A549 (cell line): ENCODE measurements at places on chromosomes 5 and 9.

DNA sequence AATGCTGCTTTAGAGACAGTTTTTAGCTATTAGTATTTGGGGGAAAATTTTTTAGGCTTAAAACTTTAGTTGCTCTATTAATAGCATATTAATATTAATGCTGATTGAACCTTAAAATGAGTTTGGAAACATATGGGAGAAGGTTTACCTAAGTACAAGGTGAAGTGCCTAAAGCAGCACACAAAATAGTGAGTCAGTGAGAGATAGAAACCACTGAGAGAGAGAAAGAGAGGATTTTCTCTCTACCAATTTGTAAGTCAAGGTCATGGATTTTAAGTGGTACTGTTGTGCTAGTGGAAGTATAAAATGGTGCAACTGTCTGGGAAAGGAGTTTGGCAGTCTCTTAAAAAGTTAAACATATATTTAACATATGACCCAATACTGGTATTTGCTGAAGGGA is 64.9 kb downstream of the MARCHF3 start:
- DNase-seq, result no peak

- no peak for DNase-seq
These were observed 14.6 kb downstream of the C5orf58 start for GRCh38 chr5:170247363-170247762.

DNA sequence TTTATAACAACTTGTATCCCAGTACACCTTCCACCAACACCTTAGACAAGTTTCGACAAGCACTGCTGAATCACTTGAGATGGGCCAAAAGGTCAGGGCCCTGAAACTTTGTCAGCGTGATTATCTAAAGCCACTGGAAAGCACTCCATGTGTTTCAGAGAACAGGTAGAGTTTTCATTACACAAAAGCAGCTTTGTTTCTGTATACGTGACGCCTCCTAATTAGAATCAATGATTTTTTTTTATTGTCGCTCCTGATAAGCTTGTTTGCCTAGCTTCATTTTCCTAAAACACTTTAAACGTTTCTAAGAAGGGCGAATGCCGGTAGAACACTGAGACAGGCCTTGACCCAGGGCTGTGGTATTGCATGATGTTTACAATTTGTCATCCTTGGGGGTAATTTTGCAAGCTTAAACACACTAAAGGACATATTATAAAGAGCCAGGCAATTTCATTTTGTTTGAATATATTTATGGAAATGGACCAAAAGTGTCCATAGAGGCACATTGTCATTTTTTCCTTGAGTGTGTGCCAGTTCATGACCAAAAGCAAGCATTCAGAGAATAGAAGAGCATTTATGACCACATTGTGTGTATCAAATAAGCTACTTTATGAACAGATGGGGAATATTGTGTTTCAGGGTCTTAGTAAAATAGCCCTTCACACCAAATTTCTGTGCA is 193.6 kb downstream of the GLIS3 start:
- DNase-seq, result no peak

- no peak for DNase-seq
These were observed 10.4 kb upstream of the SLC30A5 start for GRCh38 chr5:69083412-69083811.

DNA sequence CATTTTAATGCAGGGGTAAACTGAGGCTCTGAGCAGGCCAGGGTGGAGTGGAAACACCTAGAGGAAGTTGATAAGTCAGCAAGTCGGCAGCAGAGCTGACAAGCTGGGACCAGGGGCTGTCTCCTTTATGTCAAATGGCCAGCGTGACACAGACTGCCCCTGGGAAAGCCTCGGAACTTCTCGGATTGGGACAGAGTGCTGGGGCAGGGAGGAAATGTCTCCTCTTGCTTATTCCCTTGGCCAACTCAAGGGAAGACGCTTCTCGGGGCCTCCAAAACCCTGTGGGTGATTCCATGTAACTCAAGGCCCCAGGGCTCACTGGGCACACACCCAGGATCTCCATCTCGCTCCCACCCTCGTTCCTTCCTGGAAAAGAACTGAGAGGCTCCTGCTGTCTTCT is 25.4 kb upstream of the ANXA6 start:
- DNase-seq, result no peak

- no peak for DNase-seq
These were observed 297.9 kb upstream of the EDIL3 start for GRCh38 chr5:84682531-84682930.

DNA sequence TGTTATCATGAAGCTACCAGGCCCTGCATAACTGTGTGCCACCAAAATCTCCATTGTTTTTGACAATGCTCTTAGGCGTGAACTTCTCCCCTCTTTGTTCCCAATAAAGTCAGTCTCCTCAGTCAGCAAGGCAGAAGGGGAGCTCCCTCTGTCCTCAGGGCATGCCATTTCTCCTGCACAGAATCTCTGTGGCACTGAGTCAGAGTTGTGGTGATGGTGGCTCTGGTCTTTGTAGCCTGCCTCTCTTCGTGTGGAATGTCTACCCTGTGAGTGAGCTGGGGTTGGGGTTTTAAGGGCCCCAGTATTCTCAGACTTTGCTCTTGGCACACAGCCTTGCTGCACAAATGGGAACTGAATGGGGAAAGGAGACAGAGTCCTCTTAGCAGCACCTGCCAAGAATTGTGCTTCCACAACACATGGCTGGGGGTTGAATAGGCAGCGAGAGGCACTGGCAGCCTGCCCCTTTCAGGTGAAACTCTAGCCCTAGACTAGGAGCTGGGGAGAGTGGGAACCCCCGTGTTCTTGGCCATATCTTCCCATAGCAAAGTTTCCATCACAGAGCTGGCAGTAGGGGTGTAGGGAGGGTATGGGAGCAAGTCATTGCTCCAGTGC is 146.6 kb downstream of the SH3GL2 start:
- no peak for DNase-seq

DNA sequence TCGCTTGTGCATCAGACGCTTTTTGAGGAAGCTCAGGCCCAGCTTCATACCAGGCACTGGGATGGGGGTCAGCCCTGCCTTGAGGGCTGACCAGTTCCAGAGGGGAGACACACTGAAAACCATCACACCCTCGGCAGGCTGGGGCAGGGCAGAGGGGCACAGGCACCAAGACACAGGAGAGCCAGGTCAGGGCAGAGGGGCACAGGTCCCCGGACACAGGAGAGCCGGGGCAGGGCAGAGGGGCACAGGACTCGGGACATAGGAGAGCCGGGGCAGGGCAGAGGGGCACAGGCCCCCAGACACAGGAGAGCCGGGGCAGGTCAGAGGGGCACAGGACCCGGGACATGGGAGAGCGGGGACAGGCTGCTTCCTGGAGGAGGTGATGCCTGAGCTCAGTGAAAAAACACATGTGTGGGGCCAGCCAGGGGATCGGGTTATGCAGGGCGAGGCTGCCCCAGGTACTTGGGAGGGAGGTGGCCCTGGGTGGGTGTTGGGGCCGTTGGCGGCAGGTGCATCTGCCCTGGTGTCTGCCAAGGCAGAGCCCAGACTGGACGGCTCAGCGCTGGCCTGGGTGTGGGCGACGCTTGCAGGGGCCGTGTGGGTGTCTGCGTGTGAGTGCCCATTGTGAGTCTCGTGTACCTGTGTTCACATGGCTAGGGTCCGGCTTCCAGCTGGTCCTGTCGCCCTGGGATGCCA is 15.1 kb upstream of the SLC2A6 start:
- DNase-seq, result no peak

DNA sequence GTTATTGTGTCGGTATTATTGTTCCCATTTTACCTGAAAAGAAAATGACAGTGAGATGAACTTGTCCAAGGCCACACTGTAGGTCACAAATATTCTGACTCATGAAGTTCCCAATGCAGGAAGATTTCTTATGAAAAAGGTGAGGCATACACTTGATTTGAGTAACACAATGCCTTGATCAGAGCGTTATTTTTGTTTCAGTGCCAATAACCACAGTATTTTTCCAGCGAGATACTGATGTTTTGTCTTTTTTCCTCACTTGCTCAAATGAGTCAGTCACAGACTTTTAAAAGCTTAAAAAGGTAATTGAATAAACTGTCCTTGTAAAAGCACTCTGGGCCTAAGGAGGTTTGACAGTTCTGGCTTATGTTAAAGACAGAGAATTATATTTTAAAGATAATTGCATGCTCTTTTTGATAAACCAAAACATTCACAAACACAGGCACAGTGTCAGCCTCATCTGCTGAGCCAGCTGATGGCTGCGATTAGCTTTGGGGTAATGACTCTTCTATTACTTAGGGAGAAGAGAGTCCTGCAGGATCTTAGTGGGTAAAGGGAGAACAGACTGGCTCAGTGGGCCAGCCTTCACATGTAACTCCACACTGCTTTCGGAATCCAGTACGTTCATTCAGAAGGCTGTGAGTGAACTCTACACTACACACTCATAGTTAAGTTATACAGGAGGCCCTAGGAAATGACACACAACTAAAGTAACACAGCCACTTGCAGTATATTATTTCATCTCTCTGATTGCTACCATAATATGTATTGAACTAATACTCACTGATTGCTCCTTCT is 165.5 kb upstream of the CD180 start:
- DNase-seq, result no peak

- no peak for DNase-seq
These were observed 1079.3 kb upstream of the CDH9 start for GRCh38 chr5:28117691-28118090.

GRCh38 chr5:125190232-125191087 is 444.0 kb upstream of the ZNF608 start:
- DNase-seq, result no peak

- DNase-seq, result no peak
These were observed 2.5 kb downstream of the RNF145 start for GRCh38 chr5:159206818-159207217.

- no peak for DNase-seq
These were observed 249.1 kb downstream of the DIRAS2 start for GRCh38 chr9:90393365-90394152.

DNA sequence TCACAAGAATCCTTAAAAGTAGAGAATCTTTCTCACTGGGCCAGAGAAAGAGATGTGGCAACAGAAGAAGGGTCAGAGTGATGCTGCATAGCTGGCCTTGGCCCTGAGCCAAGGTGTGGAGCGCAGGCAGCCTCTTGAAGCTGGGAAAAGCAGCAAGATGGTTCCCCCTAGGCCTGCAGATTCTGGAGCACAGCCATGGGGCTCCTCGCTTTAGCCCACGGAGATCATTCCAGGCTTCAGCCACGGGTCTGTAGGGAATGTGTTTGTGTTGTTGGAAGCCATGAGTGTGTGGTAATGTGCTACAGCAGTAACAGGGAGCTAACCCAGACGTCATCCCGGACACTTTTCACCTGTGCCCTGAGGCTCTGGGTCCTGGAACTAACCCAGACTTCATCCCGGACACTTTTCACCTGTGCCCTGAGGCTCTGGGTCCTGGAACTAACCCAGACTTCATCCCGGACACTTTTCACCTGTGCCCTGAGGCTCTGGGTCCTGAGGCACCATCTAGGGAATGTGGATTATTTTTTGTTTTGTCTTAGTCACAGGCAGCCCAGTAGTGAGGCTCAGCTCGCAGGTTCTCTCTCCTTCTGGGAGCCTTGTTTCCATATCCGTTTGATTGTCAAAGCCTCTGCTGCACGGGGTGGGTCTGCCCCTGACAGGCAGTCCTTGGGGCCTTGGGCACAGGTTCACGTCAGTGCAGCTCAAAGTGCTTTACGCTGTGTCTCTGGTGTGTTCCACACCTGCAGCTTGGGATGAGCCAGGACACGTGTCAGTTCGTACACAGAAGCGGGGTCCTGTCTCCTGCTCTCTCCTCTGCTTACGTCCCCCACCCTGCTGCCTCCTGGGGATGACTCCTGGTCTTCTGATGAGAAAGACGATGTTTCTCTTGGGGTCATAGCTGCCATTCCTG is 56.3 kb upstream of the EXOC3 start:
- DNase-seq, result no peak

DNA sequence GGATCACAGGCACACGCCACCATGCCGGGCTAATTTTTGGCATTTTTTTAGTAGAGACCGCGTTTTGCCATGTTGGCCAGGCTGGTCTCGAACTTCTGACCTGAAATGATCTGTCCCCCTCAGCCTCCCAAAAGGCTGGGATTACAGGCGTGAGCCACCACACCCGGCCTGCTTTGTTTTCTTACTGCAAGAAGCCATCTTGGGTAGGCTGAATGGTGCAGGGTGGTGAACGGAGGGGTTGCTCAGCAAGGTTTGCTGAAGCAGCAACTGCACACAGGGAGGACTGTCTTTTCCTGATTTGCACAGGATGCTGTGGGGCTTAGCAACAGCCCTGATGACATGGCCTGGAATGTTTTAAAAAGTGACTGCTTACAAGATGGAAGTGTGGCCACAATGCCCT is 10.7 kb downstream of the ZNF354B start:
- no peak for DNase-seq

DNA sequence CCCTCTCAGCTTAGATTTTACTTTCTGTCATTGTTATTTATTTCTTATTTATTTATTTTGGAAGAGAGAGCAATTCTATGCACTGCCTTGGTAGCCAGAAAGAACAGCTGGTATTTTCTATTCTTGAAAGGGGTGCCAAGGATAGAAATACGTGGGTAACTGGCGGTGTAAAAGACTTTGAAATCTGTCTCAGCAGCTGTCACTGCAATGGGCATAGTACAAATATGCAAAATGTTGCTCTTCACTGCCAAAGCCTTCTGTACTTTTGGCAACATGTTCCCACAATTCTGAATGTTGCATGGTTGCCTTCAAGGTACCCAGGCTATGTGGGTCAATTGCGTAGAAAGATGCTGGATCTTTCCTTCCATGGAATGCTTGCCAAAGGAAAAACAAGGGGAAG is 230.2 kb upstream of the EDIL3 start:
- DNase-seq, result no peak

GRCh38 chr9:127566351-127567001 is 45.6 kb upstream of the STXBP1 start:
- no peak for DNase-seq

DNA sequence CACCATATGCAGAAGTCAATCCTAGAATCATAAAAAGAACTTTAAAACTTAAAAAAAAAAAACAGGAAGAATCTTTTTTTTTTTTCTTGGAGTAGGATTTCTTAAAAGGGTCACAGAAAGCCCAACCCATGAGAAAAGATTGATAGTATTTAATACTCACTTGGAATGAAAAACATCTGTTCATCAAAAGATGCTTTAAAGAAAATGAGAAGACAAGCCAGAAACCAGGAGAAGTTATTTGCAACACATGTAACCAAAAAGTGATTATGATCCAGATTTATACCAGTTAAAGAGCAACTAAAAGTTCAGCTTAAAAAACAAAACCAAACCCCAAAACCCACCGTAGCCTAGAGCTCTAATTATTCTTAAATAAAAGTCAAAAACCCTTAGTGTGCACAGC is 69.3 kb downstream of the TLE4 start:
- DNase-seq, result no peak

DNA sequence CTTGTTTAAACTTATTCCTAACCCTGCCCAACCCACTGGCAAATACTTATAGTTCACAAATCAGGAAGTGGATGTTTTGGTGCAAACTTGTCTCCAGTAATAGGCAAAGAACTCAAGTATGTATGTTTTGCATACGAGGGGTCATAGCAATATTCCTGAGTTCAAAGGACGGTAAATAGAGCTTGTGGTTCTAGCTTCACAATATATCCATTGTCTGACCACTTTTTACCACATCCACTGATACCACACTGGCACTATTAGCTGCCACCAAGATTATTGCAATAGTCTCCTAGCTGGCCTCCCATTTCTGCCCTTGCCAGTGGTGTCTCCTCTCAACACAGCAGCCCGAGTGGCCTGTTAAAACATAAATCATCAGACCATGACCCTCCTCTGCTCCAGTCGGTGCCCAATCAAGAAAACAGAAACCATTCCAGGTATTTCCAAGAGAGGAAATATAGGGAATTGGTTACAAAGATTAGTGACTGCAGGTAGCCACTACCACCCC is 17.0 kb downstream of the GRXCR2 start:
- DNase-seq, result no peak
